Adrenal gland (tissue), 19 donors: ENCODE measurements at places on chromosomes 5 and 9. TPM values are rescaled to one million over a fixed set of nuclear protein-coding genes. Genes with fewer than 3 reads are reported as not detected.

- DNase-seq = no peak
- no peaks in the 10 kb centered on the region for H3K27me3 ChIP-seq
- no peak overlapping the region for H3K4me3 ChIP-seq
- H3K27ac ChIP-seq = no peak overlapping the region
Measured at GRCh38 chr5:54538156-54538555, 20.6 kb downstream of the SNX18 start.

The IGIP gene
- polyA plus RNA-seq = 5.6 TPM

- no peak overlapping the region for H3K27ac ChIP-seq
- DNase-seq = no peak
- no peaks in the 10 kb centered on the region for H3K4me1 ChIP-seq
- no peaks in the 10 kb centered on the region for H3K27me3 ChIP-seq
Measured at GRCh38 chr5:153658606-153659005, 168.1 kb downstream of the GRIA1 start.

The PAIP1 gene
- polyA plus RNA-seq = 122 TPM

DNA sequence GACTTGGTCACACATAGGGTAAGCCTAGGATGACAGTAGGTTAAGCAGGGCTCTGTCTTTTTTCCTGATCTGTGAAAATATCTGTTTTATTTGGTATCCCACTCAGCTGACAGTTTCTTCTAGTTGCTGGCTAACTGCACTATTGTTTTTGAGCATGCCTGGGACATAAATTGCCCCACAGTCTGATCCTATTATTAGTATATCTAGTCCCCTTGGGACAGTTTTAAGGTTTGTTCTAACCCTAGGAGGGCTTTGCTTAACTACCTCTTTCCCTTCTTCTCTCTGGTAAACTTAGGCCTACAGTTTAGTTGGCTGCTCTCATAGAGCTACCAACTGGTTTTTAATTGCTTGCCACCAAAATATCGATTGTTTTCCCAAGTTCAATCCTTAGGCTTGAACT, 446.6 kb downstream of the ARHGEF28 start:
- H3K4me1 ChIP-seq = no peaks in the 10 kb centered on the region
- no peak overlapping the region for H3K27ac ChIP-seq
- DNase-seq = no peak

The NUDT12 gene
- polyA plus RNA-seq = 12.7 TPM

The C9 gene
- 0.53 TPM for polyA plus RNA-seq

DNA sequence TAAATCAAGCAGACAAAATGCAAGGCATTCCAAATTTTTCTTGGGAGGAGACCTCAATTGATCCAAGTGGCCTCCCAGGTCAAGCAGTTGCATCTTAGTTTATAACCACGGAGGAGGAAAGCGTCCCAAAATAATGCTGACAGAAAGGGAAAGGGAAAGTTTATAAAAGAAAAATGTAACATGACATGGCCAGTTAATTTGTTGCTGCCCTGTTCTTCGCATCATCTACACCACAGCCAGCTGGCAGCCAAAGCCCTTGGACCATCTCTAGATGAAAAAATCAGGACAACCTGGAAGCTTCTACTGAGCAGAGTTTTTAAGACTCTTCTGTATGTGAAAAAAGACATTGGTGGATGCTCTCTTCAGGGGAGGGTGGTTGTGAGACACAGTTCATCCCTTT, 128.8 kb upstream of the FBXL7 start:
- H3K27ac ChIP-seq = no peak overlapping the region
- H3K36me3 ChIP-seq = no peaks in the 10 kb centered on the region
- DNase-seq = no peak
- H3K27me3 ChIP-seq = no peaks in the 10 kb centered on the region

DNA sequence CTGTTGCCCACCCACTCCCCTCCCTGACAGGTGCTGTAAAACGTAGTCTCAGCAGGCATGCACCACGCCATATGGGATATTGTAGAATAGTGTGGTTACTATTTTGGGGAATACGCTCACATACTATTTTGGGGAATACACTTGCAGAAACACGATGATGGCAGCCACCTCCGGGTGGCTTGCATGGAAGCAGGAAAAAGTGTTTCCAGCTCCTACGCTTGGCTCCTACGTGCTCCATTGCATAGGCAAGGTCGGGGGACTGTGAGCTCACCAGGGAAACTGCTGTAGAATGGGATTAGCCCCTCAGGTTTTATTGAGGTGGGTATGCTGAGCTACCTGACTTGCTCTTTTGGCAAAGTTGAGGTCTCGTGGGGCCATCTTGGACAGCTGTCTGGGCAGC, 160.3 kb upstream of the NFIL3 start:
- no peaks in the 10 kb centered on the region for H3K27me3 ChIP-seq
- no peak for DNase-seq
- no peak overlapping the region for H3K27ac ChIP-seq
- H3K36me3 ChIP-seq = no peaks in the 10 kb centered on the region
- no peaks in the 10 kb centered on the region for H3K4me1 ChIP-seq
